ENCODE measurements at places on chromosomes 12 and 14.
A peak's percentile ranks its signal among the peaks of the same experiment; 100 is the strongest.

DNA sequence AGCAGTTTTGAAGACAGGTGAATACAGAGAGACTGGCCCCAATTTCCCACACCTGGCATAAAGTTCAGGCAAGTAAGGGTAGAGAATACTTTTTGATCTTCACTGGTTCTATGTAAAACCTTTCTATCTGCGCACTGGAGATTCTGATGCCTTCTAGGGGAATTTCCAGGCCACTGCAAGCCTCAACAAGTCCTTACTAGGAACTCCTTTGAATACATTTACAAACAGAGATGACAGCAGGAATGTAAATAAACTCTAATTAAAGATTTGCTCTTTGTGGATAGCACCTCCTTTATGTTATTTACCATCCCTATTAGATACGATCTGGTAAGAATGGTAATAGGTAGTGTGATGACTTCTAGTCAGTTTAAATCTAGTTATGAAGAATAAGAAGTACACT lies 69.2 kb downstream of the NTN4 start:
- no peak for DNase-seq

DNA sequence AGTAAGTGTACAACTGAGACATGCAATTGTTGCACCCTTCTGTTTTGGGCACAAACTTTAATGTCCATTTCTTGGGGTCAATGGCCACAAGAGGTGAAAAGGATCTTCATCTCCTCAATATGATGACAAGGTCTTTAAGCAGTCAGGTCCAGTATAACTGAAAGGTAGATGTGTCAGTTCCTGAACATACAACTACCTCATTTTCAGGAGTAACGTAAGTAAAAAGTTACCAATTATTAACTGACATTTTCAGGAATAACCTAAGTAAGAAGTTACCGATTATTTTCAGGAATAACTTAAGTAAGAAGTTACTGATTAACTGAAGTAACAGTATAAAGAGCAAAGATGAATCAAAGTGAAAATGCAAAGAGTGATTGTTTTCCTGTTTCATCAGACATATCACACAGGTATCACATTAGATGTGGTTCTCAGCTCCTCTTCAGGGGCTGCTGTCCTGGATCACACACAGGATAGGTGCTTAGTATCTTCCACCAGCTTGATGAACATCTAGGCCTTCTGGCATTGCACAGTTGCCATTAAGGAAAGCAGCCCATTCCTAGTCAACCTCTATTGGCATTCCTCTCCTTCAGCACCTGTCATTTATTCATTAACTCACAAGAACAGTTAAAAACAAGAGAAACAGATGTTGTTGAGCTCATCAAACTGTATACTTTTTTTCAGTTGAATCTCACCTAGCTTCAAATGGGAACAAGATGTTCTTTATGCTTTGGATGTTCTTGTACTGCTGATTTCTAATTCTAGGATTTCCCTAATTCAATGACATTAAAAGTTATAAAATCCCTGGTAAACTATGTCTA lies 200.0 kb downstream of the FOXG1 start:
- no peak for DNase-seq

DNA sequence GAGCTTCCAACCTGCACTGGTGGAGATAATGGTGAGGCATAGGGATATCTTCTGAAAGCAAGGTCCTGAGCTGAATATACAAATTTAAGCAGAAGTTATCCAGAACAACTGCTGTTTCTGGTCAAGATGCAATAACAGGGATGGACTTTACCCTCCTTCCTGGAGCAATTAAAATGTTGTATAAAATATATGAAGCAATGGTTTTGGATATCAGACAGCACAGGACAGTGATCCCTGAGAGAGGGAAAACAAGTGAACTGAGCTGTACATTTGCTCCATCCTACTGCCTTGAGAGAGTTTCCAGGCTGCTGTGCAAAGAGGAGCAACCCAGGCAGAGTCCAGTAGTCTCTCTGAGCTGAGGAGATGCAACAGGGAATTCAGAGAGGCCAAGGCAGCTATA lies 36.0 kb upstream of the CTDSP2 start:
- DNase-seq, result no peak

DNA sequence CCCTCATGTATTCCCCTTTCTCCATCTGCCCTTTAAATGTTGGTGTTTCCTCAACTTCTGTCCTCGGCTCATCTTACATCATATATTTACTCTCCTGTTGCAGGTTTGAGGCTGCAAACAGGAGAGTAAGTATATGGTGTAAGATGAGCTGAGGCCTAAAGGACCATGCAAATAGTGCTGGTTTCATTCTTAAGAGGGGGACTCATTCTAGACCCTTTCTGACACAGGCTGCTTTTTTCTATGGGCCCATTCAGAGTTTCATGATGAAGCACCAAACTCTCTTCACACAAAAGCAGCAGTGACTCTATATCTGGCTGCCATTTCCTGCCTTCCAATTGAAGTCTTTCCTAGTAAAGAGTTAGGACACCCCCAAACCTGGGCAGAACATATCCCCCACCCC lies 218.5 kb downstream of the PHLDA1 start:
- DNase-seq, result no peak

GRCh38 chr12:88432531-88433490 lies 147.5 kb downstream of the KITLG start:
- DNase-seq, result no peak

DNA sequence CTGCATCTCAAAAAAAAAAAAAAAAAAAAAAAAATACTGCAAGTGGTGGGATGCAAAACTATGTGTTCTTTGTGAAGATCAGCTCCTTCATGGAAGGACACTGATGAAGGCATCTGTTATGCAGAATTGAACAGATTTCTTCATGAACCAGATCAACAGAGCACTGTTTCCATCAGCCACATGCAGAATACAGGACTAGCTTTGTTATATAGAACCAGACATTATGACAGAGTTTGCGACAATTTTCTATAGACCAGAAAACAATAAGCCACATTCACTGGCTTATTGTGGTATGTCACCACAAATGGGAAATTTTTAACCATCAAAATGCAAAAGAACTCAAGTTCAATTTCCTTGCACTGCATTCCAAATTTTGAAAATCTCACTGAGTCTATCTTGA lies 34.7 kb downstream of the CIT start:
- DNase-seq, result no peak

- DNase-seq, result no peak
Observed at GRCh38 chr14:60329274-60329673, 80.3 kb downstream of the PPM1A start.

- DNase-seq, result no peak
Observed at GRCh38 chr14:101476916-101477553, 84.3 kb upstream of the DIO3 start.

DNA sequence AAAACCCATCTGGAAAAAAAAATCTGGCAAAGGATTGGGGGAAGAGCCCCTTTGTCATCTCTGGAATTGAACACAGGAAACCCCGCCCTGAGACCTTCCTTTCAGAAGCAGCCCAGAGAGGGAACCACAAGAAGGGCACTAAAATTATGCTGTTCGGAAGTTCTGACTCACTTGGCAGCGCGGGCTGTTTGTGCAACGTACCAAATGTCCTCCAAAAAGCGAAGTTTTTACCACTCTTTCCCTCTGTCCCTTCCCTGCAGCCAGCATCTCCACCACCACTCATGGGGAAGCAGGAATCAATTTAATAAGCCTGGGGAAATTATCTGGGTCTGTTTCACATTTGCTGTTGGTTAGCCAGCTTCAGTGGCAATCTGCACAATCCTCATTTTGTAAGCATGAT lies 3.2 kb upstream of the SYNE3 start:
- peak; percentile 81 for DNase-seq

GRCh38 chr12:120737557-120738251 lies 12.1 kb downstream of the ACADS start:
- no peak for DNase-seq

- no peak for DNase-seq
Observed at GRCh38 chr12:95517246-95517645, 34.0 kb downstream of the USP44 start.

- DNase-seq, result no peak
Observed at GRCh38 chr12:57553343-57554202, 3.7 kb downstream of the KIF5A start.

DNA sequence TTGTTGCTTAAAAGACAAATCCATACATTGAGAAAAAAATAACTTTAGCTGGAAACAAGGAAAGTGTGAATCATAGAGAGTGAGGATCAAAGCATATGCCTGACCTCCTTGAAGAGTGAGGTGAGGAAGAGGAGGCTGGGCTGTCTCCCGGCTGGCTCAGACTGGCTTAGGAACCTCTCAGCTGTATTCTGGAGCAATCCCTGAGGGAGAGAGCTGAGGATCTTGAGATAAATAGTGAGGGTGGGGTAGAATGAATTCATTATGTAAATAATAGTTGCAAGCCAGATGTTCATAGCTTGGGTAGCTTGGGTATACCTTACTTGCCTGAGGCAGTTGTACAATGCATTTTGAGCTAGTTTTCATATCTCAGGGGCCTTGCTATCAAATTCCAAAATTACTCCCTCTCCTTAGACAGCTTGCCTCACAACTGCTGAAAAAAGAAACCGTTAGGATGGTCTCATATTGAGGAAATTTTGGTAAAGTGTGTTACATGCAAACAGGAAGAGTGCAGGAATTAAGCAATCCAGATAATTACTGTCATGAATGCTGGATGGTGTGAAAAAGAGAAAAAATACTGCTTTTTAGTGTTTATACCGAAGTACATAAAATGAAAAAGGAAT lies 30.5 kb upstream of the SLC15A5 start:
- DNase-seq, result no peak

GRCh38 chr12:93361151-93361919 lies 16.4 kb upstream of the NUDT4 start:
- DNase-seq, result no peak

GRCh38 chr12:18368594-18368993 lies 107.3 kb downstream of the PIK3C2G start:
- DNase-seq, result no peak

DNA sequence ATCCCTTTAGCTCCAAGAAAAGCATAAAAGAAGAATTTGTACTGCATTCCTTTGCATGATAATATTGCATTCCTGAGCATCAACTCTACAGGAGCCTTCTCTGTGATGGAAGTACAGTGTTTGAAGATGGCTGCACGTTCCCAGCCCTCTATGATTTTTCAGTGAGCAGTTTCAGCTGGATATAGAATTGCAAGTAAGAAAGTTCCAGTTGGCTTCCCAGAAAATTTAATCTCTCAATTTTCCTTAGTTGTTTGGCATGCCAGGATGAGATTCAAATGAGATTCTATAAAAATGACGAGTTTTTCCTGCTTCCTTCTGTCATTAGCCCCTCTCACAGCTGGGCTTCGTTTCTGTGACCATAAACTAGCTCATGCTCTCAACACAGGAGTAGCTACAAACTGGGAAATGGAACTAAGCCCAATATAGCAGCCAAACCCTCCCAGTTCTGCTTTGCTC lies 109.9 kb downstream of the TTC8 start:
- DNase-seq, result no peak

- no peak for DNase-seq
Observed at GRCh38 chr12:124497658-124498057, 69.8 kb downstream of the NCOR2 start.

- no peak for DNase-seq
Observed at GRCh38 chr14:31283578-31284252, 76.1 kb upstream of the HECTD1 start.

GRCh38 chr12:96035283-96036236 lies at the start of gene LTA4H:
Gene LTA4H (minus strand): TSS chr12:96035587. CDS start chr12:96035519, 68 bp downstream.
- DNase-seq, result peak; percentile 96

DNA sequence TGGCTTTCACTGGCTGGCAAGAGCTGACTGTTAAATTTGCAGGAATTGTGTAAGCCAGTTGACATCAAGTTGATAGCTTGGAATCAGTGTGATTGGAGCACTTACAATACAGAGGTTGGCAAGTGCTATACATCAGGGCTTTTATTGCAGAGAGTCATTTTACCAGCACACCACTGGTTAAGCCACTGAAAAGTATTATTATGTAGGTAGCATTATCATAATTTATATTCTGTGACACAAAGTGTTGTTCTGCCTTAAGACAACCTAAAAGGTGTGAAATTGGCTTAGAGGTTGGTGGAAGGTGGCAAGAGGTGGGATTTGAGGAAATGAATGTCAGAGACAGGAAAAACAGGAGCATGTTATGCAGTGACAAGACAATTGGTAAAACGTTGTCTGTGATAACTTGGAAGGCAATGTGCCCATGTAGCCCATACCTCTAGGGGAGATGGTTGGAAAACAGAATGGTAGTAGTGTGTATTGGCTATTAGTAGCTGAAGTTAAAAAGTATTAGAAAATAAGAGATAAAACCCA lies 172.9 kb upstream of the PRICKLE1 start:
- no peak for DNase-seq

GRCh38 chr14:65606460-65606859 lies 193.9 kb downstream of the FUT8 start:
- no peak for DNase-seq

- DNase-seq, result no peak
Observed at GRCh38 chr14:39956372-39956771, 524.1 kb upstream of the FBXO33 start.

DNA sequence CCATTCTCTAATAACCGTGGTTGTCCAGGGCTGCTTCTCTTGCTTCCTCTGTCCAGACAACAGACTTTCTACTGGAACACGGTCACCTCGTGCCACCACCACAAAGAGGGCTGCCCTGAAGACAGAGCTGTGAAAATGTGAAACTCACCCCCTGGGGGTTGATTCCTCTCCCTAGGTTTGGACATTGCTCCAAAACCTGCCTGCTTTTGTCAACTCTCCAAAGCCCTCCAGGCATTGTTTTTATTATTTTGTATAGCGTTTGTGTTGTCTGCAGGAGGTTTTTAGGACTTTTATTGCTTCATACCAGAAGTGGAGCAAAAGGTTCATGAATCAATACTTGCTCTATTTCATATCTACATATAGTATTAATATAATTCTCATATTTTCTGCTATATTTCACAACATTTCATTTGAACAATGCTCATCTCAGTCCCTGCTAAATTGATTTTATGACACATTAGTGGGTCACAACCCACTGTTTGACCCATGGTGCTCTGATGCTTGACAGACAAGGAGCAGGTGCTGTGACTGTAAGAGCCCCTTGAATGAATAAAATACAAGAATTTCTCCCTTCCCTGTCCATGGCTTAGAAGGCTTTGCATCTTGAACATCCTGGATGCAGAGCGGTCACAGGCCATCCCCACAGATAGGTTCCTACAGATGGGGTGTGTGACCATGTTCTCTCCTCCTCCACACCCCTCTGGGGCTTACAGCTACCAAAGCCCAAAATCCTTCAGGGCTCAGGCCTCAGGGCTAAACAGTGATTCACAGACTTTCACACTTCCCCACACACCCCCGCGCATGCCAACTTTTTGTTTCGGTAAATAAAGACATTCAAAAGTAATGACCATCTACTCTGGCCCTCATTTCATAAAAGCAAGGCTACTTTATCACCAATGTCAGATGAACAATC lies 20.6 kb upstream of the EML1 start:
- no peak for DNase-seq

DNA sequence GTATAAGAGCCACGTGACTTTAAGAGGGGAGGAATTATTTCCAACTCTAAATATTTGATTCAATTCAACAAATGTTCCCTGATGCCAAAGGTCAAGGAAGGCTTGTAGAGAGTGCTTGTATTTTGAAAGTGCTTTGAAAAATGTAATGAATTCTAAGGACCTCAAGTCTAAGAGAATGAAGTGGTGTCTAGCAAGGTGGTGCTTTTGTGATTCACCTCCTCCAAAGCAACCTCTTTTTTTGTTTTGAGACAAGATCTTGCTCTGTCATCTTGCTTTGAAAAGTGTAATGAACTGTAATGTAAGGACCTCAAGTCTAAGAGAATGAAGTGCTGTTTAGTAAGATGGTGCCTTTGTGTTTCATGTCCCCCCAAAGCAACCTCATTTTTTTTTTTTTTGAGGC lies 13.7 kb downstream of the AK7 start:
- no peak for DNase-seq

All from stimulated activated CD4-positive, alpha-beta T cell treated with anti-CD3 and anti-CD28 coated beads, Interleukin-1b, Interleukin-23, amount 100 ng/mL, for 48 hours (primary cell).